ENCODE measurements at places on chromosomes 16 and 17.

DNA sequence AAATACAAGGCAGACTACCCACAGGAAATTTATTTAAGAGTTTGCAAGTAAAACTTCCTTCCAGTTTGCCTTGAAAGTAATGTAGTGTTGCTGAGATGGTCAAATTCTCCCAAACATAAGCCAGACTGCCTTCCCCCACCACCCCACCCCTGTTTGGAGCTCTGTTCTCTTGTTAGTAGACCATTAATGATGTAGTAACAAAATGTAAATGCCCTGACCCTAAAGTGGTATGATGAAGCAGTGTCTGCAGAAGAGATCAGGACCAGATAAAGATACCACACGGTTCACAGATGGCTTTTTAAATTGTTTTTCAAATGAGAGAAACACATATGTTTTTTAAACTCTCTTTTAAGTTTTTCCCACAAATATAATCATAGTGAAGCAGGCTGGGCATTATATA, 136.4 kb upstream of the TMEM97 start:
- DNase-seq: no peak

DNA sequence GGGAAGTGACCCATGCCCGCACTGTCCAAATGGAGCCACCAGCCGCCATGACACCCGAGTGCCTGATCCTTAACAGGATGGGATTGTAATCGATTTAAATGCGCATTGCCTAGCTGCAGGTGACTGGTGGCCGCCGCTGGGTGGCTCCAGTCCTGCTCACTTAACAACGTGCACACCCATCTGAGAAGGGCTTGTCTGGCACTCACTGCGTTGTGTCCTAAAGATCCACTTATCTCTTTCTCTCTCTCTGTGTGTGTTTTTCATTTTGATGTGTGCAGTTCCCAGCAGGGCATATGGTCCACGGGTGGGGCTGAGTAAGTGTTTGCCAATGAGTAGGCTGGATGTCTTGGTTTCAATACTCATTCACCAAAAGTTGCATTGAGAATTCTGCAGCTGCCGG, 80.6 kb downstream of the IRF8 start:
- DNase-seq: no peak

GRCh38 chr17:74633326-74633725, 9.8 kb upstream of the CD300E start:
- DNase-seq: no peak

GRCh38 chr16:68627951-68628425, 17.1 kb upstream of the CDH3 start:
- DNase-seq: no peak

DNA sequence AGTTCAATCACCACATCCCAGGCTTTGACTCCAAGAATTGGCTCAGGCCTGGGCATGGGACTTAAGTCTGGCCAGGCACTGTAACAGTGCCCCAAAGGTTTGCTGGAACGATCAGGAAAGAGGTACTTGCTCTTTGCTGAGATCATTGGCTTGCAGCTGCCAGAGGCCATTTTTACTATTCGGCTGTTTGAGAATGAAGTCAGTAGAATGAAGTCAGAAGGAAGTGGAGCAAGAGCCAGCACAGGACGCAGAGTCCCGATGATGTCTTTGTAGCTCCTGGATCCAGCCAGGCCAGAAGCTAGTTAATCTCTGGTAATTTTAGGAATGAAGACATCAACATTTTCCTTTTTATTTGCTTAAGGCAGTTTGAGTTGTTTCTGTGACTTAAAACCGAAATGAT, 195.5 kb downstream of the RAB11FIP4 start:
- no peak for DNase-seq

GRCh38 chr17:78934681-78935418, 9.7 kb upstream of the TIMP2 start:
- no peak for DNase-seq

GRCh38 chr17:44559634-44560554, 2.6 kb downstream of the FZD2 start:
- DNase-seq: no peak

- no peak for DNase-seq
Measured at GRCh38 chr17:8326511-8327302, 12.9 kb upstream of the ODF4 start.

GRCh38 chr16:67942200-67942509, 1.8 kb downstream of the LCAT start:
- peak; percentile 31 for DNase-seq

DNA sequence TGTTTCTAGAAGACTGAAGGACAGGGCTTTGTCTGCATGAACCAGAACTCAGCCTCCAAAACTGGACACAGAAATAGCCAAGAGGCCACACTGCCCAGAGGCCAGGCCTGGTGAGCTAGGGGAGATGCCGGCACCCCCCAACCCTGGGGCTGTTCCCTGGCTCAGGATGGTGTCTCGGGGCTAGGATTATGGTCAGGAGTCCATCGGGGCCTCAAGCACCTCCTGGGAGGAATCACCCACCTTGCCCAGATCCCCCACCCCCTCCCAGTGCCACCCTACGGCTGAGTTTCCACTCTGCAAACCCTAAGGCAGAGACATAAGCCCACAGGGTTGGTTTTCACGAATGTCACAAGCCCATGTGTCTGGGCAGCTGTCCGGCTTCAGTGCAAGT, 37.2 kb downstream of the SLC7A5 start:
- no peak for DNase-seq

DNA sequence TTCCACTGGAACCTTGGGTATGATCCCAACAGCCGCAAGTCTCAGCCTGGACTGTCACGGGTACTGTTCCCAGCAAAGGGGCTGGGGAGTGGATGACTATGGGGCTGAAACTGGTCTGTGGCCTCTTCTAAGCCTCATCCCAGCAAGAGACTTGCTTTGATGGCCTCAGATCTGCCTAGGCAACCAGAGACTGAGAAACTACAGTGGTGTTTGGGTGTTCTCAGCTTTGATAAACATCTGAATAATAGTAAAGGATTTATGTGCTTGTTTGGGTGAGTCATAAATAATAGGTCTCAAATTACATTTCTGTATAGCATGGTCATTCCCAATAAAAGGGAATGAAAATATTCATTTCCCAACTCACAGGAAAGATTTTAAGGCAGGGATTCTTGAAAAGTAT, 30.2 kb upstream of the ULK2 start:
- no peak for DNase-seq

DNA sequence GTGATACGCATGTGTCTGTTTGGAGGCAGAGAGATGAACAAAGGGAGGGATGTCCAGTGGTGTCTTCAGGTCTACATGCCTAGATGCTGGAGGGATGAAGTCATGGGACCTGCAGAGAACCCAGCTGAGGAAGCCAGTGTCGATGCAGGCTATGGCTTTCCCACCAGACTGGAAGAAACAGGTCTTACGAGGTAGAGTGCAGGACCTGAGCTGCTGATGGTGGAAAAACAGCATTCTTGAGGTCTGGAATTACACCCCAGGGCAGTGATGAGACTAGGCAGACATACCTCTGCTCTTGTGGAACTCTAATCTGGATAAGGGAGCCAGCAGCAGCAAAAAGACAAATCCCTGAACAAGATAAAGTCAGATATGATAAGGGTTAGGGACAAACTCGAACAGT, 37.4 kb downstream of the ARSG start:
- DNase-seq: no peak

- DNase-seq: no peak
Measured at GRCh38 chr17:44931376-44931775, 16.1 kb upstream of the GFAP start.

- DNase-seq: no peak
Measured at GRCh38 chr16:73020409-73020884, 27.5 kb downstream of the ZFHX3 start.

GRCh38 chr17:40818733-40819527, 3.5 kb downstream of the KRT10 start:
- DNase-seq: peak; percentile 84

Measured in stimulated activated CD4-positive, alpha-beta T cell treated with anti-CD3 and anti-CD28 coated beads, Interleukin-4, amount 100 ng/mL, for 4 hours (primary cell).